ENCODE measurements at places on chromosomes 7 and 10.

GRCh38 chr10:87585565-87586514, 73.8 kb upstream of the PAPSS2 start:
- no peak for DNase-seq

DNA sequence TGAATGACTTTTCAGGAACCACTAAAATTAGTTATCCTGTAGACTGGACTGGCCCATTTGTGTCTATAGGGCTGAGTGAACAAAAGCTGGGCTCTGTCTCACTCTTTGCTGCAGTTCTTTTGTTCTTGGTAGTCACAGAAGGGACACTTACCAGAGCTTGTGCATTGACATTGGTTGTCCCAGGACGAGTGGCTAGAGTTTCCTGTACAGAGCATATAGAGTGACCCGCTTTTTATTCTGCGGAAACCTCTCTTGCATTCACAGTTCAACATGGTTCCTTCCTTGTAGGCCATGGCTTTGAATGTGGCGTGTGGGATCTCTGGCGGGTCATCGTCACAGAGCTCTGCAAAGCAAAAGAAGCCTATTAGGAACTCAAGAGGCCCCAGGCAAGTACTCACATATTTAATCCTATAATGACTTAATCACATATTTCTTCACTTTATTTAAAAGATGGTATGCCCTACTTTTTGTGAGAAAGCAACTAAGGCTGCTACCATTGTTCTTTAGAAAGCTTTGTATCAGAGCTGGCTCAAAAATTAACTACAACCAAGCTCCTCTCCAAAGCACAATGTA, 36.4 kb downstream of the IL2RA start:
- no peak for DNase-seq

GRCh38 chr10:131891196-131891928, 9.4 kb upstream of the PPP2R2D start:
- DNase-seq: no peak

- no peak for DNase-seq
Measured at GRCh38 chr10:11713963-11714362, 28.2 kb upstream of the ECHDC3 start.

DNA sequence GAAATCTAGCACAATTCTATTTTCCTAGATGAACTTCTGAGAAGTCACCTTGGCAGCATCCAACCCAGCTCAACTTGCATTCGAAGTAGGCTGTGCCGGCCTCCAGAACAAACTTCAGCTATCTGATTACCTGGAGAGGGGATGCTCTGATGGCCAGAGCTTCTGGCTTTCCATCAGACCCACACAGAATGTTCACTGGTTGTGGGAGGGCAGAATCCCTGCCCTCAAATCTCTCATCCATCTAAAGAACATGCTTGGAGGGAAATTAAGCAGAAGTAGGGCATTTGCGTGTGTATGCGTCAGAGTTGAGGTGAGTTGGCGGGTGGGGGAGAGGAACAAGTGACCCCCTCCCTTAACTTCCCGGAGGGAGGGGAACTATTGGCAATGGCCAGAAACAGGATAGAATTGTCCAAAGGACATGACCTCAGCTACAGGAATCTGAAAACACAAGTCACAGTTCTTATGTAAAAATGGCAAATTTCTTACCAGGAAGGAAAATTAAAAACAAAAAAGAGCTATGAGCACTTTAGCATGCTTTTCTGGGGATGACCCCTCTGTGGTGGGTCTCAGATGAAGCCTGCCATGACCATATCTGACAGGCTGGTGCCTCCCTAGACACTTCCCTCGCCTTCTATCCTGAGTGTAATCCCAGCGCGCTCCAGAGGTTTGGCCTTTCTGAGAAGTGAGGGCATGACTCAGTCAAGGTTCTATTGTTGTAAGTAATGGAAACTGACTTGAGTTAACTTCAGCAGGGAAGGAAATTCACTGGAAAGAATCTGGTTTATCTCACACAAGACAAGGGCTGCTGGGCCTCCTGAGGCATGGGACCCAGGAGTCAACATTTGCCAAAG, 278.8 kb downstream of the RPS24 start:
- DNase-seq: no peak

- no peak for DNase-seq
Measured at GRCh38 chr7:465710-466400, 53.8 kb downstream of the PDGFA start.

DNA sequence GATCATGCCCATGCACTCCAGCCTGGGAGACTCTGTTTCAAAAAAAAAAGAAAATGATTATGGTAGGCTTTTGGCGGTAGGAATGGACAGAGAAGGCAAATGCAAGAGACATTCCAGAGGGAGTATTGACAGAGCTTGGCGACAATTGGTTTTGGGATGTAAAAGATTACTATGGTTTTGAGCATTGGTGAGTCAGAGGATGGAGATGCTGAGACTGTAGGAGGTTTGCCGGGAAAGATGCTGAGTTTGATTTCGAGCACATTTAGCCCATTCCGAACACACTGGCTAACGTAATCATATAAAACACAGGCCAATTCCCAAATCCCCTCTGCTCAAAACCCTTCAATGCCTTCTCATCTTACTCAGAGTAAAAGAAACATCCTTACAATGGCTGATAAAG, 161.6 kb upstream of the MKLN1 start:
- DNase-seq: no peak

DNA sequence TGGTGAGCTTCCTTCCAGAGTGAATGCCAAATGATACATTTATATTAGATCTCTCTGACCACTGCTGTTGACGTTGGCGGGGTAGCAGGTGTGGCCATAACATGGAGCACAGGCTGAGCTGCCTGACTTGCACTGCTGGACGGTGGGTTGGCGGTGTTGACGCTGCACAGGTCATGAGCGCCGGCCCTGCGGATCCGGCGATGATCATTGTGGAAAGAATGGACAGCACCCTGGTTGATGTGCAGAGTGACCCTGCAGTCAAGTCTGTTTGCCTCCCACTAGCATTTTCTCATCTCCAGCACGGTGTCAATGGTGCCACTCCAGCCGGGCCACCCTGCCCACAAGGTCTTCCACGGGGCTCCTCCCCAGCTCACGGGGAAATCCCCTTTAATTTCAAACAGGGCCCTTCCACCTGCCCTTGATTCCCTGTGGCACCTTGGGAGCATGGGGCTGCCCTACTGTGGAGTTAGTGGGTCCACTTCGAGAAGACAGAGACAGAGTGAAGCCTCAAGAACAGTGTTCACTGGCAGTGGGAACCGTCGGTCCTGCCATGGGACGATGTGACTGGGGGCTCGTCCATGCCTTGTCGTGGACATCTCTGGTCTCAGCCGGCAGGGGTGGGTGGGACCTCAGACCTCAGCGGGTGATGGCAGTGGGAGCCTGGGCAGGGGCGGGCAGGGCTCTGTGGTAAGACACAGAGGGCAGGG, 613.5 kb downstream of the PTPRN2 start:
- DNase-seq: no peak

DNA sequence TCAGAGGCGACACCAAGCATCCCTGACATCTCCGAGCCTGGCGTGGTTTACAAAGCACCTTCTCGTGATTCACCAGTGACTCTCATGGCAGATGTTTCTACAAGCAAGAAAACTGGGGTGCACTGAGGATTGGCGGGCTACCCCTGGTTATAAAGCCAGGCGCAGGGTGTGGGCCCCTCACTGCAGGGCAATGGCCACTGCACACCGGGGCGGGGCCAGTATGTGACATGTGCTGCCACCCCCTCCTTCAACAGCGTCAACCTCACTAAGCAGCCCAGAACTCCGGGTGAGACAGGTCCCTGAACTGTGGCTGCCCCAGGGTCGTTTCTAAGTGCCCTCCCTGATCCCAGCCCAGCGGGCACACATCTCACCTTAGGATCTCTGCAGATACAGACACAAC, 63.8 kb downstream of the CHST15 start:
- DNase-seq: no peak

GRCh38 chr7:109121599-109122300, 552.1 kb downstream of the DNAJB9 start:
- DNase-seq: no peak

GRCh38 chr7:82507976-82508677, 64.5 kb upstream of the CACNA2D1 start:
- no peak for DNase-seq

GRCh38 chr10:112229096-112229495, 45.5 kb upstream of the GPAM start:
- no peak for DNase-seq

GRCh38 chr7:32092346-32092745, 22.1 kb upstream of the PDE1C start:
- no peak for DNase-seq

- DNase-seq: no peak
Measured at GRCh38 chr7:29763266-29763665, 43.0 kb upstream of the WIPF3 start.

- no peak for DNase-seq
Measured at GRCh38 chr10:117666166-117666565, 123.6 kb downstream of the EMX2 start.

GRCh38 chr7:25481891-25482290, 253.6 kb upstream of the NPVF start:
- no peak for DNase-seq

DNA sequence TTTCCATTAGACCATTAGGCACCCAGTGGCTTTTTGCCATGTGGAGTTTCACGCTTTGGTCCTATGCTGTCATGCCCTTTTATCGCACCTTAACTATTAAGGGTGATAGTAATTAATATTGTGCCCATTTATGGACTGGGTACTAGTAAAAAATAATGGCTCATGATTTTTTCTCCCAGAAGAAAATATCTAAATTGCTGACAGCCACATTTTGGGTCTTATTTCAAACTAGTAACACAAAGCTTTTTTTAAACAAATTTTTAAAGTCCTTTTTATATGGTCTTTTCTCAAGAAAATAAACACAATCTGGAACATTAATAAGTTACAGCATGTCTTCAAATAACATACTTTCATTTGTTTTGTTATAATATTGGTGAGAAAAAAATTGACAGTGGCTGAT, 179.7 kb downstream of the ANKRD7 start:
- DNase-seq: no peak
